ENCODE measurements at places on chromosomes 16 and 17.

DNA sequence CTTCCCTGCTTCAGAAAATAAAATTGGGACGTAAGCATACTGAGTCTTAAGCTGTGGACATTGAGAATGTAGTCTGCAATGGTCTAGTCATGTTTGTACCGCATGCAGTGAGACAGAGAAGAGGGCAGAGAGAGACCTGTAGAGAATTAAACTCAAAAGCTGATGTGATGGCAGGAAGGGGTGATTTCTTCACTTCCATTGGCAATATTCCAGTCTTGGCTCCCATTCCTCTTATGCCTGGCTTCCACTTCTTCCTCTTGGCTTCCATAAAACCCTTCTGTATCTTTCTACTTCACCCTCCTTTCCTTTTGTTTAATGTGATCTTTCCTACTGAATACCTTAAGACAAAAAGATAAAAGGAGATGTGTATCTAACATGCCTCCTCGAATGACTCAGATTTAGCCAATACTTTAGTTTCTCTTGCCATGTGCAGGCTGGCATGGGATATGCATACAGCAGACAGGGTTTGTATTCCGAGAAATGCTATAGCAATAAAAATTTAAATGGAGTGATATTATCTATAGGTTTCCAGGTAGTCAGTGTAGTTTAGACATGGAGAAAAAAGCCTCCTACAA, 423.1 kb upstream of the DYNLRB2 start:
- DNase-seq = no peak

DNA sequence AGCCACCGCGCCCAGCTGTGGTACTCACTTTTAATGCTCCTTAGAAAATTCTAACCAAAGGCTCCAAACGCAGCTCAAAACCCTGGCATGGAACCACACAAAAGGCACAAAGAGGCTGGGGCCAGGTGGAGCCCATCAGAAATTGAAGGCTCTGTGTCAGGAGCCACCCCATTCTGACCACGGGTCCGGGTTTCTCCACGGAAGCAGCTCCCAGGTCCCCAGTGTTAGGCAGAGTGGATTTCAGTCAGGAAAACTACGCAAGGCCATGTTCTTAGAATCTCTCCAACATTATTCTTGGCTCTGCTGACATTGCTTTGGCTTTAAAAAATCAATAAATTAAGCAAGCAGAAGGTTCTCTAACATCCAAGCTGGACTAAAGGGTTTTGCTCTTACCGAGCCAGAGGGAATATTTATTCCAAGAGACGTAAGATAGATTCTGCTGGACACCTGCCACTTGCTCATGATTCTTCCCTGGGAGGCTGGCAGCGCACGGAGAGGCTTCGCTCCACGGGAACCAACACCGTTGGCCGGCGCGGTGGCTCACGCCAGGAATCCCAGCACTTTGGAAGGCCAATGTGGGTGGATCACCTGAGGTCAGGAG, 93.5 kb downstream of the NXN start:
- DNase-seq = no peak

DNA sequence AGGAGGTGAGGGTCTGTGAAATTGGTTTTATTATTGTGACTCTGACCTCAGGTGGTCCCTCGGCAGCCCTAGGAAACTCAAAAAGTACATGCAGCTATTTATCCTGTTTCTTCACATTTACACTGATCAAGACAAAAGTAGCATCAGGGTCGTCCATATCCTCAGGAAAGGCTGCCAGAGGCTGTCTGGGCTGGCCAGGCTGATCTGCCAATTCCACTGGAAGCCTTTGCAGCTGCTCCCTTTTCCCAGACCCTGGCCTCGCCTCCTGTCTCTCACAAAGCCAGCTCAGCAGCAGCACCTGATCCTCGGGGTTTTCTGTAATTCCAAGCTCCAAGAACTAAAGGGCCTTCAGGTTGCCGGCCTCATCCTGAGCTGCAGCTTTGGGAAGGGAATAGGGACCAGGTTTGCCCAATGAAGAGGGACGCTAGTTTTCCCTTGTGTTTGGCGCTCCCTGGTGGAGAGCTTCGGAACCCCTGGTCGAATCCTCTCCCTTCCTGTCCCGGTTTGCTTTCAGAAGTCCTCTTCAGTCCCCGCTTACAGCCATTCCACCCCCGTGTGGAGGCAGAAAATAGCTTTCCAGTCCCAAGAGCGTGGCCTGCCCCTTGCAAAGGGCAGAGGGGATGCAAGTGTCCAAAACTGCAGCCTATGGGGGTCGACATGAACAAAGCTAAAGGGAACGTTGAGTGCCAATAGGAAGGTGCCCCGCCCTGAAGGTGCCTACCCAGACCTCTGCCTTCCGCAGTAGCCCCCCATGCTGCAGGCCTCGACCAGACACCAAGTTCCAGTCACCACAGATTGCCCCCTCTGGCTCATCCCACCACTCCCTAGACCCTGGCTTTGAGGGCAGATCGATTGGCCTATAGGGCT, 13.4 kb downstream of the MFSD6L start:
- DNase-seq = peak; percentile 43

DNA sequence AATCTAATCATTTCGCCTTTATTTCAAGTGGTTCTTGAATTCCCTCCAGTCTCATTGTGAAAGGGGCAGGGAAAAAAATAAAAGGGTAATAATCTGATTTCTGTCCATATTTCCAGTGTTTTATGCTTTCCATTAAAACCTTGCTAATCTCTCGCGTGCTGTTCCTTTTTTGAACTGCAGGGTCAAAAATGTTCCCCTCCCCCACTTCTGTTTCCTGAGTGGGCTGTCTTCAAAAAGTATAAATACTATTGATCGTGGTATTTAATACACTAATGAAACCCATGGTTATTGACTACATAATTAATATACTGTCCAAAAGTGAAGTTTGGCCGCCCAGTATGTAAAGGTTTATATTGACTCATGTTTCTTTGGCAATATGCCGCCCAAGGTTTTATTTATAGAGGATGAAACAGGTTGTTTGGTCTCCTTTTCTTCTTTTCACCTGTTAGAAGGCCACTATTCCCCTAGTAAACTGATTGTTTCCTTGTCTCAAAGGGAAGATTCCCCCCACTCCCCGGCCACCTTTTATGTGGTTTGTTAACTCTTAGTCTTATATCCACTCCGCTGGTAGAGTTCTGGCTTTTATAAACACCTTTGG, 69.7 kb downstream of the RPA1 start:
- DNase-seq = no peak

- DNase-seq = no peak
Observed at GRCh38 chr16:17683281-17683680, 212.5 kb upstream of the XYLT1 start.

DNA sequence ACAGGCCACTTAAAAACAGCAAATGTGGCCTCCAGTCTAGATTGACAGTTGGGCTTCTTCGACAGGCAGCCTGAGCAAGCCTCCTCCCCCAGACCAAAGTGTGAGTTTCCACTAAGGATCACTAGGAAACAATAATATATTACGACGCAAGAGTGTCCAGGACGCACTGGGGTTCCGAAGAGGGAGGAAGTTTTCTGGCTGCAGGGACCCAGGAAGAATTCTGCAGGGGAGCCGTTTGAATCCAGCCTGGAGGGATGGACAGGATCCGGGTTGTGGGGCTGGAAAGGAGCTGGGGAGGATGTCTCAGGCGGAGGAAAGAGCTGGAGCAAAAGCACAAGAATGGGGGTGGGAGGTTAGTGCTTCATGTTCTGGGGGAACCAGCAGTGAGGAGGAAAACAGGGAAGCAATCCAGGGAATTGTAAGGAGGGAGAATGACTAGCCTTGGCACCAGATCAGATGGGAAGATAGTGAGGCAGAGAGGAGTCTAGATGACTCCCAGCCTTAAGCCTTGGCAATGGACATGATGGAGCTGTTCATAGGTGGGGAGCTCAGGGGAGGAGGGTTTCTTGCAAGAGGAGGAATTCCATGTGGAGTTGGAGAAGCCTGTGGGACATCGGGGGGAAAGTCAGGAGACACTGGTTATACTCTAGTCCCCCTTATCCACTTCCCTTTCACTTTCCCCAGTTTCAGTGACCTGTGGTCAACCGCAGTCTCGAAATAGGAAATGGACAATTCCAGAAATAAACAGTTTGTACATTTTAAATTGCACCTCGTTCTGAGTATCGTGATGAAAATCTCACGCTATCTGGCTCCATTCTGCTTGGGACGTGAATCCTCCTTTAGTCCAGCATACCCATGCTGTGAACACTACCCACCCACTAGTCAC, 26.6 kb downstream of the NGFR start:
- DNase-seq = no peak

DNA sequence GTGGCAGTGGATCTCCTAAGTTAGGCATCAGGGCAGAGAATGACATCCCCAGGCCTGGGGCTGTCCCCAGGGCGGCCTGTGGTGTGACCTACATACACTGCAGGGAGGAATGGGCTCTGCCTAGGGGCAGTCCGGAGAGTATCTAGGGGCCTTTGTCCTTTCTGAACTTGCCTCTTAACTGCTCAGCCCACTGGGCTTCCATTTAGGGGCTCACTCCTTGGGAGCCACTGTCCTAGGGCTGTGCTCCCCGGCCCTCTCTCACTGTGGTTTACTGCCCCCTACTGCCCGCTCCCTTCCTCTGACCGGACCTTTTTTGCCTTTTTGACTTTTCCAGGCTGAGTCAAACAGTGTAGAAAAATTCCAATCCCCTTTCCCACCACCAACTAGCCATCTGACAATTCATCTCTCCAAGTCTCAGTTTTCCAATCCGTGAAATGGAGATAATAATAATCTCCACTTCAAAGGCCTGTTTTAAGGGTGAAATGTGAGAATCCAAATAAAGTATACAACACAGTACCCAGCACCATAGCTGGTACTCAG, 66.8 kb downstream of the DNAH3 start:
- DNase-seq = peak; percentile 32

GRCh38 chr17:14070344-14070984, 1.2 kb downstream of the COX10 start:
- no peak for DNase-seq

DNA sequence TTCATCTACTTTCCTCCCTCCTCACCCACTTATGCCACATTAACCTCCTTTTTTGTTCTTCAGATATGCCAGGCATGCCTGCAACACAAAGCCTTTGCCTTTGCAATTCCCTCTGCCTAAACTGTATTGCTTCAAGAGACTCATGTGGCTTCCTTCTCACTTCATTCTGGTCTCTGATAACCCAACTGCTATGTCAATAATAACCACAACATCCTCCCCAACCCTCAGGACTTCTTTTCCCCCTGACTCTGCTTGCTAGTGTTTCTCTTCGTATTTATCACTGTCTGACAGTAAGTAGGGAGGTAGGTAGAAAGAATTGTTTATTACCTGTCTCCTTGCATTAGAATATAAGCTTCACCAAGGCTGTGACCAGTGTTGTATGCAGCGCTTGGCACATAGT, 22.4 kb downstream of the RBL2 start:
- peak; percentile 77 for DNase-seq

GRCh38 chr17:4901648-4902344, 1.1 kb downstream of the CHRNE start:
- DNase-seq = no peak

- DNase-seq = no peak
Observed at GRCh38 chr16:65809627-65810026, 556.9 kb upstream of the CDH5 start.

DNA sequence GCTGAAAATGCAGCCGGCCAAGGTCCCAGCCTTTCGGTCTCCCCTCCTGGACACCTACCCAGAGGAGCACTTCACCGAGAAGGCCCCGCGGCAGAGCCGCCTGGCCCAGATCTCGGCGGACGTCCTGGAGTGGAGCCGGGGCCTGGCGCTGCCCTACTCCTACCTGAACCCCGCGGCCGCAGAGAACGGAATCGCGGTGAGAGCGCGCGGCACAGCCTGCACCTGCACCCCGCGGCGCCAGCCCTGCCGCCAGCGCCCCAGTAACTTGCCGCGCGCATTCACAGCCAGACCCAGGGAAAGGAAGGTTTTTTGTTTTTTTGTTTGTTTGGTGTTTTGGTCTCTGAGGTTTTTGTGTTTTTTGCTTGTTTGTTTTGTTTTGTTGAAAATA, 15.2 kb downstream of the ALOX12B start:
- DNase-seq = no peak

- peak; percentile 14 for DNase-seq
Observed at GRCh38 chr16:46826631-46827030, 4.3 kb downstream of the C16orf87 start.

GRCh38 chr17:46027048-46027975, 28.3 kb downstream of the STH start:
- no peak for DNase-seq

DNA sequence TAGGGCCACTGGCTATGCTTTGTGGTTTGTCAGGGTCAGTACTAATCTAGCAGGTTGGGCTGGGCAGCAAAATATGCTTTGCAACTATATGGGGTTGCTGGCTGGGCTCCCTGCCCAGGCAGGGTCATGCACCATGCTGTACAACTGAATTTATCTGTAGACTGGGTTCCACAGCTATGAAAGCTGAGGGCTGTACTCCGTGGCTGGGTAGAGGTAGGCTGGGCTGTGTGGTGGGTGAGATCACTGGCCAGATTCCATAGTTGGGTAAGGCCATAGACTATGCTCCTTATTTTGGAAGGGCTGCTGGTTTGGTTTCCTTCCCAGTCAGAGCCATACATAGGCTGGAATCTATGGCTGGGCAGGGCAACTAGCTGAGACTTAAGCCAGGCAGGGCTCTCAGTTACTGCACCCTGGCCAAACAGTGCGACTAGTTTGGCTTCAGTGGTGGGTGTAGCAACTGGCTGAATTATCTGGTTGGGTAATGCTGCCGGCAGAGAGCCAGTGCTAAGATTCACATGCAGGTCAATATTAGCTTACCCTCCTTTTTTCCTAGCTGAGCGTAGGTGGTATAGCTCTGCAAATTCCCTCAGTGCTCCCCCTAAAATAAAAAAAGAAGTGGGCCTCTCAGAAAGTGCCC, 769.1 kb upstream of the CDH8 start:
- no peak for DNase-seq

GRCh38 chr16:4471869-4472268, 2.6 kb downstream of the NMRAL1 start:
- DNase-seq = no peak

- peak; percentile 60 for DNase-seq
Observed at GRCh38 chr16:11254913-11255736, 879 bp downstream of the SOCS1 start.
